Osteoblast (primary cell): ENCODE measurements at places on chromosomes 3 and 15. TPM values are rescaled to one million over a fixed set of nuclear protein-coding genes. Genes with fewer than 3 reads are reported as not detected.

SUCNR1 gene
- total RNA-seq: under 0.01 TPM in 1 of 2 replicates, not detected in the other

PLA2G4D gene
- not detected in 2 replicates for total RNA-seq

MKRN3 gene
- total RNA-seq: 0.36 and 0.59 TPM in 2 replicates

MORC1 gene
- total RNA-seq: not detected in 2 replicates

TMF1 gene
- 44.5 and 45.6 TPM in 2 replicates for total RNA-seq

RBM5 gene
- 148 and 150 TPM in 2 replicates for total RNA-seq

GPR156 gene
- total RNA-seq: 0.88 and 1.4 TPM in 2 replicates

LSG1 gene
- total RNA-seq: 40.9 and 41.5 TPM in 2 replicates

MKRN2 gene
- 36.8 and 40.9 TPM in 2 replicates for total RNA-seq
